ENCODE measurements at places on chromosomes 4 and X.

DNA sequence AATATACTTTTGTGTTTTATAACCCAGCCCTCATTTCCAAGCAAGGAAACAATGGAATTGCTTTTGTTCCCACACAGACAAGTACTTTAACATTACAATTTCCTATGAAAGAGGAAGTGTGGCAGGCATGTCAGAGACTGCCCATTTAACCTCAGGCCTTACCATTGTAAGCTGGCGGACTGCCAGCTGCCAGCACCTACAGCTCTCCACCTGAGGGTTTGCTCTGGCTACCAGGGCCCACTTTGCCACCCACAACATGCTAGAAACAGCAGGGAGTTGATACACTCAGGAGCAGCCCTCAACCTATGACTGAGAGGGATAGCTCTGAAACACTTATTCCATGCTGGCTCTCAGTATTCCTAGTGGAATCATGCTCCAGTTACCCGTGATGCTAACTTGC, 152.3 kb upstream of the PRDX4 start:
- no peak for DNase-seq

DNA sequence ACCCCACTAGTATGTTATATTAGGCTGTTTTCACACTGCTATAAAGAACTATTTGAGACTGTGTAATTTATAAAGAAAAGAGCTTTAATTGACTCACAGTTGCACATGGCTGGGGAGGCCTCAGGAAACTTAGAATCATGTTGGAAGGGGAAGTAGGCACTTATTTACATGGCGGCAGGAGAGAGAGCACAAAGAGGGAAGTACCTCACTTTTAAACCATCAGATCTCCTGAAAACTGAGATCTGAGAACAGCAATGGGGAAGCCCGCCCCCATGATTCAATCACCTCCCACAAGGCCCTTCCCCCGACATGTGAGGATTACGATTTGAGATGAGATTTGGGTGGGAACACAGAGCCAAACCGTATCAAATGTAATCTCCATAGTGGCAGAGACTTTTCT, 45.4 kb upstream of the XK start:
- DNase-seq = no peak

- DNase-seq = no peak
Observed at GRCh38 chr4:165060938-165061337, 7.3 kb downstream of the TRIM75 start.

DNA sequence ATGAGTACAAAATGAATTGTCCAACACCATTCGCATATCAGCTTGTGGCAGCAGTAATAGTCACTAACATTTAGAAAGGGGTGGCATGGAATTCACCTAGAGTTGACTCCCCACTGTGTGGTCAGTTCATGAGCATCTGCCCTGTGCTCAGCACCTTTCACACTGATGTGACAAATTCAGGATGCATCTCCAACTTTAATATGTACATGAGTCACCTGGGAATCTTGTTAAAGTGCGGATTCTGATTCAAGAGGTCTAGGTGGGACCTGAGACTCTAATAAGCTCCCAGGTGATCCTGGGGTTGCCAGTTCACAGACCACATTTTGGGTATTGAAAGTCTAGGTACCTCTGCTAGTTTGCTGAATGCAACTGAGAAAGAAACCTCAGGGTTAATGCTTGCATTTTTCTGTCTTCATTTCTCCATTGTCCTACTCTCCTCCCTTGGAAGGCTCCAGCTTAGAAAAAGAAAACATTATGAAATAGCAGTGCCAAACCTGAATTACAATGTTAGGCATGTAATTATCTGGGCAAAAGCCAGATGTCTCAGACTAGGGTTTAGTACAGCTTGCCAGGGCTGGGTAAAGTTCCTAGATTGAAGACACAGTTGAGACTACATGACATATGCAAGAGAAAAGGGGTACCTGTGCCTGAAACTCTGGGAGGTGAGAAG, 32.7 kb downstream of the TMSB4X start:
- DNase-seq = no peak

DNA sequence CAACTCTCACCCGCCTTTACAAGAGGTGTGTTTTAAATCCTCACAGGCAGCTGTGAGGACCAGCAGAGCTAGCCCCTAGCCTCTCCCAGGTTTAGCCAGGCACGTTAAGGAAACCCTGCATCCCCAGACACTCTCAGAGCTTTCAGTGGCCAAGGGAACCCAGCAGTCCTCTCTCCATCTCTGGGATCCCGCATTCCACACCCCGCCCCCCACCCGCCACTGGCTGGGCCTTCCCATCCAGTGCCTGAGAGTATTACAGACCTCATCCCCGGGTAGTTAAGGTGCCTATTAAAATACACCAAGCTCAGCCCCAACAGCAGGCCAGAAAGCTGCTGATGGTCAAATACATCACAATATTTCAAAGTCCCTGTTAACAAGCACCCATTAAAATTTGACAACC, 256.2 kb downstream of the BCOR start:
- no peak for DNase-seq

DNA sequence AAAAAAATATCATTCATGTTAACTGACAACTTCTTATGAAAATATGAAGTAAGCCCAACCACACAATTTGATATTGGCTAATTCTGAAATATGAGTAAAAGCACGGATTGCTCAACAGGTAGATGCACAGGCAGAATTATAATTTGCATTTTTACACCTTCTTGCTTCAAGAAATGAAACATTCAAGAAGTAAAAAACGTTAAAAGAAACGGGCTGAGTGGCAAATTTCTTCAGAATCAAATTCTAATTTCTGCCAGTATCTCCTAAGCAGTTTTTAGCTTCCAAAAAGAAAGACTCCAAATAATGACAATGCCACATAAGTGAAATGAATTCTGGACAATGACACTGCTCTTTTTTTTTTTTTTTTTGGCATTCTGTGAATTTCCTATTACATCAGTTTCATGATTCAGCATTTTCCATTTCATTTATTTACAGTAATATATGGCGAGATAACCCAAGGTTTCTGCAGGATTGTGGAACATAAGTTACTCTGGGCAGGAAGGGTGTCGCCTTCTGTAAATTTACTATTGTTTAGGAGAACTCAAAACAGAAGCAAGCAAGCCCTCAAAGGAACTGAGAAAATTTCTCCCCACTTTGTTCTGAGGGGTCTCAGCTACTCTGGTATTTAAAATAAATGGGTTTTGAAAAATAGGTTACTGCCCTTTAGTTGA, 1.4 kb downstream of the SEL1L3 start:
- DNase-seq = no peak

- no peak for DNase-seq
Observed at GRCh38 chr4:67735325-67735724, 18.9 kb downstream of the GNRHR start.

GRCh38 chrX:71650333-71650969, 16.9 kb upstream of the LOC101059915 start:
- no peak for DNase-seq

DNA sequence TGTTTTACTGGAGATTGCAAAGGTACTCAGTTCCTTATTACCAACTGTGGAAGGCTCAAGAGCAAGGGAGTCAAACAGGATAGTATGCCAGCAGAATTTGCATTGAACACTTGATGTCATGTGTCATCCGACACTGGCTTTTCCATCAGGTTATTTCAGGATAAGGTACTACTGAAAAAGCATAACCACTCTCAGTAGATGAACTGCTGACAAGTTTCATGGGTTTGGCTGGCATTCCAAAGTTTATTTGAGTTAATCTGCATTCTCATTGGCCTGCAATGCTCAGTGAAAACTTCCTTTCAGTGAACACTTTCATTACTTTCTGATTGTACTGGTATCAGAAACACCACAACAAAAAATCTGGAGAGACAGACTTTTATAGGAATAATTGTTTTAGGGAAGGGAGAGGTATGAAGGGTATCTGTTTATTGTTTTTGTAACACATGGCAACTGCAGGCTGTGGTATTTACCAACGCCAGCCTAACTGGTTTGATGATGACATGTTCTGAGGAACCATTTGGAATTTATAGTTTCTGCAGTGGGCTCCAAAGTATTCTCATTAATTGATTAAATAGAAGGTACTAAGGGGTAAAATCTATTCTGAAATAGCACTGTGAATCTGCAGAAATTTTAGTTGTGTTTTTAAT, 345.7 kb upstream of the NR3C2 start:
- DNase-seq = no peak

DNA sequence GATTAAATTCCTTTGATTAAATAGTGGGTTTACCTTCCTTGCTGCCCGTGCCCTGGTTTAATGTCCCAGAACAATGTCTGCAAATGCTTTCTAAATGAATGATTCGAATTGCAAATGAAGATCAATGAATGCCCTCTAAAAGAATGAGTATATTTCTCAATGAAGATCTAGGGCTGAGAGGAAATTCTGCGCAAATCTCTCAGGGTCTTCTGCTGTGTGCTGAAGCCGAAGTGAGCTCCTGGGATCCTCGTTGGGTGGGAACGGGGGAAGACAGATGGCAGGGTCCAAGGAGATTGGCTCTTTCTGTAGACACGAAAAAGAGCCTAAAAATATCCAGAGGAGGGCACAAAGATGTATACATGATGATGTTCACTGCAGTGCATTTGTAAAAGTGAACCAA, 224.8 kb downstream of the STIM2 start:
- no peak for DNase-seq

DNA sequence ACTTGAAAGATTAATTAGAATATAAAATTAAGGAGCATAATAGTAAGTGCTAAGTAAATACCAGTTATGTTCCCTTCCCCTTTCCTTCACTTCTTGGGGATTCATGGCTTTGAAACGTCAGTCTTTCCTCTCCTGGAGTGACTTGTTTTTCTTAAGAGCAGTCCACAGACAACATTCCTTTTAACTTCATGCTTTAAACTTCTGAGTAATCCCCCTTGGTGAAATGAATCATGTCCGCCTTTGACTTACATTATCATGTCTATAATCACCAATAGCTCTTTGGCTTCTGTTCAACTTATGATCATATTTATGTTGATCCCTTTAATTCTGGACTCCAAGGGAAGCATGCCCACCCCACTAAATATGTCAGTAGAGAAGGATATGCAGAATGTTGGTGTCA, 1012.1 kb upstream of the SLIT2 start:
- DNase-seq = no peak

- DNase-seq = no peak
Observed at GRCh38 chrX:110341189-110342035, 17.2 kb upstream of the RTL9 start.

GRCh38 chrX:132034648-132035047, 11.5 kb downstream of the STK26 start:
- DNase-seq = no peak

- no peak for DNase-seq
Observed at GRCh38 chr4:8580321-8581093, at the start of gene GPR78. Gene GPR78 (plus strand): TSS chr4:8580392. CDS start chr4:8580983, 591 bp downstream.

DNA sequence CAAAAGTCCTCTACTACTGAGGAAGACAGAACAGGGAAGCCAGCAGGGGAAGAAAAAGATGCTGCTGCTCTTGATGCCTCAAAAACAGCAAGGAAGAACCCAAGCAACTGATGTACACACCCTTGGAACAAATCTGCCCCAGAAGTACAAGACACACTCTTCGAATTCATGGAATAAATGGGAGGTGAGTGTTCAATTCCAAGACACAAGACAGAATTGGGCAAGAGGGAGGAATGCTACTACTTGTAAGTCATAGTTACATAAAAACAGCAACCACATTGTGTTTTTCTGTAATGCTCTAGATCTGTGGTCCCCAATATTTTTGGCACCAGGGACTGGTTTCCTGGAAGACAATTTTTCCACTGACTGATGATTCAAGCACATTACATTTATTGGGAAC, 58.0 kb upstream of the H2AZ1 start:
- no peak for DNase-seq

- no peak for DNase-seq
Observed at GRCh38 chr4:115790812-115791211, 677.4 kb upstream of the NDST4 start.

DNA sequence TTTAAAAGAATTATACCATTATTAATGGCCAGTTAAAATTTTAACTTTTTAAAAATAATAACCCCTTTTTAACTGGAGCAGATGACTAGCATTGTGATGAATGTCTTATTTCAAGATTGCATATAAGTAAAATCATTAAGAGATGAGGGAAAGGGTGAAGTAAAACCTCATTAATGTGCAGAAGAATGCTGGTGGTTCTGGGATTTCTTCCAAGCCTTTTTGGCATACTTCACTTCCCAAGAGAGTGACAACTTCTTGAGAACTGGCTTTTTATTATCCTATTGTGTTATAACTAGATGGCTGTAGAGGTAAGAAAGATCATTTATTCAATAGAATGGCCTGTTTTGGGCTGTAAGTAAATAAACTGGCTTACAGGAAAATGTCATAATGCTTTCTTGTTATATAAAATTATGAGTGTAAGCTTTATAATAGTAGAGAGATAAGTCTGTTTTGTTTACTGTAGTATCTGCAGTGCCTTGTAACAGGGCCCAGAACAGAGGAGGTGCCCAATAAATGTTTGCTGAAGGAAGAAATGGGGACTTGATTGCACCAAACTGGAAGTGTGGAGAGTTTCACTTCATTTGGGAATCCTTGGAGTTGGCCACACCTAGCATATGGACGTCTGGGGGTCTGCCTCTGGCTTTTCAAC, 242.9 kb upstream of the PITX2 start:
- no peak for DNase-seq

DNA sequence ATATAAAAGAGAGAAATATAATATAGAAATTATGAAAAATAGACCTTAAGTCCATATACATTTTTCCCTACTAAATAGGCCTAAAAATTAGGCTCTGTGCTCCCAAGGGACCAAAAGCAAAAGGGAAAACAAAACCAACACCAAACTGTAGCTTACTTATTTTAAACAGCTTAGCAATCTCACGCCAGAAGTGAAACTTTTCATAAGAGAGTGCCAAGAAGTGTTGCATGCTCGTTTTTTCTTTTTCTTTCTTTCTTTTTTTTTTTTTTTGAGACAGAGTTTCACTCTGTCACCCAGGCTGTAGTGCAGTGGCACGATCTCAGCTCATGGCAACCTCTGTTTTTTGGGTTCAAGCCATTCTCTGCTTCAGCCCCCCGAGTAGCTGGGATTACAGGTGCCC, 250.4 kb downstream of the TMA16 start:
- DNase-seq = no peak

- no peak for DNase-seq
Observed at GRCh38 chrX:2781226-2781571, 29.4 kb downstream of the XG start.

- no peak for DNase-seq
Observed at GRCh38 chr4:1356181-1356998, 9.4 kb downstream of the UVSSA start.

DNA sequence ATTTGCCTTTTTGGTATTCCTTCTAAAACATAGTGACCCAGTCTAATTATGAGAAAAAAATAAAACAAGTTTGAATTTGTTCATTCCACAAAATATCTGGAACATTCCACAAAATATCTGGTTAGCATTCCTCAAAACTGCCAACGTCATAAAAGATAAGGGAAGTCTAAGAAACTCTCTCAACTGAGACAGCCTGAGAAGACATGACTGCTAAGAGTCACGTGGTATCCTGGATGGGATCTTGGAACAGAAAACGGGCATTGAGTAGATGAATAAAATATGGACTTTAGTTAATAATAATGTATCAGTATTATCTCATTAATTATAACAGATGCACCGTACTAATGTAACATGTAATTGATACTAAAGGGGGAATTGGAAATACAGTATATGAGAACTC, 280.9 kb downstream of the ARAP2 start:
- DNase-seq = no peak

All from NCI-H187 (cell line).